ENCODE measurements at places on chromosomes 1 and 21. TPM values are rescaled to one million over a fixed set of nuclear protein-coding genes. Genes with fewer than 3 reads are reported as not detected.

Gene ILDR2
- not detected for total RNA-seq

Gene ZNF593
- 57.2 TPM for total RNA-seq

Gene CA14
- total RNA-seq: 0.37 TPM

Gene RAB7B
- total RNA-seq: 18.6 TPM

Gene RGS21
- total RNA-seq: not detected

Gene TBX19
- total RNA-seq: 0.32 TPM

Gene A3GALT2
- total RNA-seq: not detected

Gene NTNG1
- 8.4 TPM for total RNA-seq

Gene LY9
- total RNA-seq: not detected

Gene AHCYL1
- 42.6 TPM for total RNA-seq

Gene UBXN11
- total RNA-seq: 5.6 TPM

Gene CDK18
- total RNA-seq: 14.2 TPM

Gene SLC2A5
- 0.14 TPM for total RNA-seq

Gene FCRL3
- not detected for total RNA-seq

Gene KRTAP10-5
- total RNA-seq: not detected

Gene SPRR2B
- total RNA-seq: not detected

Gene ITLN2
- total RNA-seq: not detected

Gene FCGR1A
- not detected for total RNA-seq

Gene CYP4X1
- not detected for total RNA-seq

Gene HRNR
- total RNA-seq: not detected

Gene NBPF20
- total RNA-seq: 3.7 TPM

Gene ZNF593OS
- total RNA-seq: not detected

Gene DNAH14
- 13.9 TPM for total RNA-seq

Gene CR1L
- total RNA-seq: not detected

Gene CLDN14
- total RNA-seq: not detected

Gene TNNT2
- total RNA-seq: 0.11 TPM

Gene FOXD2
- total RNA-seq: 0.14 TPM

Gene HNRNPCL1
- not detected for total RNA-seq

Gene ZSWIM5
- not detected for total RNA-seq

Gene CEP350
- total RNA-seq: 25.5 TPM

Gene SFN
- 2,642 TPM for total RNA-seq
